ENCODE measurements at places on chromosomes 3 and 15.
A peak's percentile ranks its signal among the peaks of the same experiment; 100 is the strongest.

- DNase-seq = no peak
Observed at GRCh38 chr3:160081958-160082533, 93.4 kb downstream of the IL12A start.

GRCh38 chr3:51708216-51708845 is 1.5 kb downstream of the GRM2 start:
- DNase-seq = no peak

GRCh38 chr3:74267131-74267530 is 347.3 kb downstream of the CNTN3 start:
- no peak for DNase-seq

DNA sequence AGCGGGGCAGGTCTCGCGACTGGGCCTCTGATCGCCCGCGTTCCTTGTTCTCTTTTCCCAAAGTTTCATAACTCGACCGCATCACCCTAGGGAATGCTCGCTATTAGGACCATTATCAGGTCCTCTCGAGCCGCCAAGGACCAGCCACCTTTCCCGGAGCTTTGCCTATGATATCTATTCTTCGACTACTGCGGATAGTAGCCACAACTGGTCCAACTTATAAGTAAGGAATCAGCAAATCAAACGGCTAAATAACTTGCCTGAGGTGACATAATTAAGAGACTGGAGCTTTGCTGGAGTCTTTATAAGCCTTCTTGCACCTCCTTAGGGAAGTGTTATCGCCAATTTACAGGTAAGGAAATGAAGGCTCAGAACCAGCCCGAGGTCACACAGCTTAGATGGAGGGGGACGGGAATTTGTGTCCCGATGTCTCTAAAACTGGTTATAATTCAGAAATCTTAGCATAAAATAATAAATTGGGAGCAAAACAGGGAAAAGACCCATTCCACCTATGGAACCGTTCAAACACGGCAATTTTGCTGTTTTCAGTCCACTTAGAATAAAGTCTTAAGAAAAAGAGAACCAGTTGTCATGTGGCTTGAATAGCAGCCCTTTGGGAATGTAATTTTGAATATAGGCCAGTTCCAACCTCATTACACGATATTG is 479 bp upstream of the PLD1 start:
- no peak for DNase-seq

DNA sequence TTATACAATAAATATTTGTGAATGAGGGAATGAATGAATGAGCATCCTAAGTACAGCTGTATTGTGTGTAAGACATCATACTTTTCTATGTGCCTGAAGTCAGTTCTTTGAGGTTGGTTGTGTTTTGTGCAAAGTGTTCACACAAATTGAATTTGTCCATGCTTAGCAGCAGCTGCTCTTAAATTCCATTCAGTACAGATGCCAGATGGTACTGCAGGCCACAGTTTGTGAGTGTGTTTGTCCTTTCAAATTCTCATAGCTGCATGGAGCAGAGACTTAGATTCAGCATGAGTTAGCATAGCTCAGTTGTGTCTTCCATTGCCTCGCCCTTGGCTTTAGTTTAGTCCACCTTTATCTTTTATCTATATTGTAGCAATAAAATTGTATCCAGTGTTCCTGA is 3.8 kb upstream of the ZNF385D start:
- DNase-seq = no peak

- no peak for DNase-seq
Observed at GRCh38 chr3:27360113-27361078, 8.8 kb downstream of the NEK10 start.

DNA sequence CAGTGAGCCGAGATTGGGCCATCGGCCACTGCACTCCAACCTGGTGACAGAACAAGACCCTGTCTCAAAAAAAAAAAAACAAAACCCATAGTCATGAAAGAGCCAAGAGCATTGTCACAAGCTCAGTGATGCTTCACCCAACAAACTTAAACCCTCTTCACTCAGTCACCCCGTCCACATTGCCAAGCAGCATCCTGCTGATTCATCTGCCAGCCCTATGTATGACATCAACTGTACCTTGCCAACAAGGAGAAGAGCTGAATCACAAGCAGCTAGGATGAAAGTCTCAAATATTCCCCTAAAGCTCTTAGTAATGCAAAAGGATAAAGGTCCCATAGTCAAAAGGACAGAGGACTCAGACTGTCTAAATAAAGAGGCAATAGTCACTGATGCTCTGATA is 90.0 kb downstream of the ANO10 start:
- DNase-seq = no peak

- DNase-seq = no peak
Observed at GRCh38 chr3:173938159-173938558, 540.6 kb downstream of the NLGN1 start.

DNA sequence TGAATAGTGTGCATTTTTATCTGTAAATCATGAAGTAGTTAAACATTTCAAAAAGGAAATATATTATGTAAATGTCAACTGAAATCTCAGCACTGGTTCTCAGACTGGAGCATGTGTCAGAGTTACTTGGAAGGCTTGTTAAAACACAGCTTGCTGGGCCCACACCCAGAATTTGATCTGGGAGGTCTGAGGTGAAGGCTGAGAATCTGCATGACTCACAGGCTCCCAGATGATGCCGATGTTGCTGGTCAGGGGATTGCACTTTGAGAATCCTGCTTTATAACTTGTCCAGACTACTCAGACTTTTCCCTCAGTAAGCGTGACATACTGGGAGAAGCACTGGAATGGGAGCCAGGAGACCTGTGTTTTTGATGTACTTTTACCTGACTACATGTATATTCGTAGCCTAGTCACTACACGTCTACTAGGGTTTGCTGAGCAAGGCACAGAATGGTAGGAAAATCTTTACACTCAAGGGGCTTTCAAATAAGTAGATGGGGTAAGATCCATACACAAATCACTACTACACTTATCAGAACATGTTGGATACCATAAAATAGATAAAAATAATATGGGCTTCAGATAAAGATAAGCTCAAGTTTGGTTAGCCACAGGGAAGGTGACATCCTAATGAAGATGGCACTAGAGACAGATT is 77.1 kb upstream of the MEX3B start:
- no peak for DNase-seq

GRCh38 chr3:161649900-161650484 is 153.4 kb downstream of the OTOL1 start:
- DNase-seq = no peak

GRCh38 chr3:39190281-39191025 is 1.9 kb downstream of the XIRP1 start:
- DNase-seq = no peak

DNA sequence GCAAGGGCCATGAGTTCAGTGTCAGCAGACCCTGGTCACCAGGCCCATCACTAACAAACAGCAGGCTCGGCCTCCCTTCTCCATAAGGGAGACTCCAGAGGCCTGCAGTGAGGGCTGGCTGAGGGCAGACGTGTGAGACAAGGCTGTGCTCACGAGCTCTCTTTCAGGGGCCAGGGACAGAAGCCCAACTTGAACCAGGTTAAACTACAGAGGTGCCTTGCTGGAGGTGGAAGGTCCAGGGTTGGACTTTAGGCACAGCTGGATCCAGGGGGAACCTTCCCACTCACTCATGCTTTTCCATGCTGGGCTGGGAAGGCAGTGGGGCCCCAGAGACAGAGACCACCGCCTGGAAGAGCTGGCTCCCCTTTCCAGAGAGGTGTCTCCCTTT is 19.0 kb downstream of the CFAP100 start:
- DNase-seq = no peak

GRCh38 chr3:49165771-49166751 is at the start of gene CCDC71:
TSS of gene CCDC71 (minus strand) at chr3:49166331. CDS start at chr3:49164208, 2,123 bp downstream.
- peak; percentile 36 for DNase-seq

- DNase-seq = no peak
Observed at GRCh38 chr3:143951351-143951971, 20.2 kb upstream of the DIPK2A start.

- no peak for DNase-seq
Observed at GRCh38 chr3:170953229-170953628, 44.8 kb upstream of the EIF5A2 start.

GRCh38 chr3:159765030-159765859 is 223.4 kb upstream of the IL12A start:
- peak; percentile 15 for DNase-seq

DNA sequence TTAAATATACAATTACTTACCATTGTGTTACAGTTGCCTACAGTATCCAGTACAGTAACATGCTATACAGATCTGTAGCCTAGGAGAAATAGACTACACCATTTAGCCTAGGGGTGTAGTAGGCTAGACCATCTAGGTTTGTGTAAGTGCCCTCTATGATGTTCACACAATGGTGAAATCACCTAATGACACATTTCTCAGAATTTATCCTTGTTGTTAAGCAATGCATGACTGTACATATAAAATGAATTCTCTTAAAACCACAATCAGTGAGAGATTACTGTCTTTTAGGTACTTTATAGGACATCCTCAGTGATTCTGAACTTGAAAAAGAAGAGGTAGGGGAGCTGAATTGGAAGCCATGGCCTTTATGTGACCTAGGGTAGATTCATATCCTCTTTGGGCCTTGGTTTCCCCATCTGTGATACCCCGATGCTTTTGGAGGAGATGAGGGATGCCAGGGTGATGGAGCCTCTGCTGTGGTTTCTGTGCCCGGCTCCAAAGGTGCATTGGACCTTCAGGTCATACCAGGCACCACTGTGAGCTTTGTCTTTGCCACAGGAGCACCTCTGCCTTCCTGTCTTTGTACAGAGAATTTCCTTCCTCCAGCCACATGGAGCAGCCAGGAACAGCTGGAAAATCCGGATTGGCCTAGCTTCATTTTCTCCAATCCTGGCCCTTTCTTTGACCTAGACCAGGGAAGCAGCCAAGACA is 51.9 kb upstream of the FLNB start:
- no peak for DNase-seq

DNA sequence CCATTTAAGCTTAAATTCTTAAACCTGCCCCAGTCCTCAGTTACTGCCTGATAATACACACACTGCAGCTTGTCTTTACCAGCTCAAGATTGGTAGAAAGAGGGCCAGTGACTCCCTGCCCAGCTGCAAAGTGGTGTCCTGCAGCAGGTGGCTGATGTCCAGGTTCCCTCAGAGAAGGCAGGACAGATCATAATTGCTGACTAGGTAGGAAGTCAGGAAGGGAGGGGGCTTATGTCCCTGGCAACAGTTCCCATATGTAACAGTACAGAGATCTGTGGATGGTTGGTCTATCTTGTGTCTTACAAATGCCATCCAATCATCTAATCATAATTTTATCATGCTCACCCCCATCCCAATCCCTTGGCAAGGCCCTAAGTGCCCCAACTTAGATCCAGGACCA is 492.1 kb upstream of the PPP2R3A start:
- no peak for DNase-seq

- no peak for DNase-seq
Observed at GRCh38 chr15:45338417-45338816, 39.9 kb downstream of the GATM start.

DNA sequence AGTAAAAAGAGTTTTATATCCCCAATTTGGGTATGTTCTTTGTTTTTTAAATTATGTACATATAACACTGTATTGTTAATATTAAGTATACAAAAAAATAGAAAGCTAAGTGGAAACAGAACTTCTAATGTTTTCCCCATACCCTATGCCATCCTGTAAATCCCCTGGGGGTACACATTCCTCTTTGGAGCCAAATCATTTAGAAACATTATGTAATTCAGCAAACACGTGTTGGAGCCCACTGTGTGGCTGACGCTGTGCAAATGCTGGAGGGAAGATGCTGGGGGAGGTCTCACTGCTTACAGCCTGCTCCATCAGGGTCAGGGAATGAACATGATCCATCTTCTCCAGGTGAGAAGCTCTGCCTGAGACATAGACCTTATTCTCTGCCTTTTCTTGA is 52.8 kb downstream of the CRTC3 start:
- DNase-seq = no peak

- no peak for DNase-seq
Observed at GRCh38 chr3:86938416-86939105, 52.4 kb downstream of the VGLL3 start.

DNA sequence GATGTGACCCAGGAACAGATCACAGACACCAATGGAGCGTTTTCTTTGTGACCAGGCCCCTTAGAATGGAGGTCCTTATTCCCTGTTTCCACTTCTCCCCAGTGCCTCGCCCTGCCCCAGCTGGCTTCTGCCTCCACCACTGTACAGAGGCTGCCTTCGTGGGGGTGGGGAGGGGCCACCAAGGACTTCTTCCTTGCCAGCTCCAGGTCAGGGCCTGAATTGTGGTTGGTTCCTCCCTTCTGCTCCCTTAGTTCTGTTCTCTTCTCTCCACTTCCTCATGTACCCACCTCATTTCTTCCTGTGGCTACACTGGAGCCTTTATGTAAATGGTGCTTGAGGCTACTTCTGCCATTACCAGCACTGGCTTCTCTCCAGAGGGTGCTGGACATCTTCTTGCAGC is 16.4 kb downstream of the TGM4 start:
- no peak for DNase-seq

- DNase-seq = no peak
Observed at GRCh38 chr15:82921242-82921641, 31.3 kb downstream of the HOMER2 start.

DNA sequence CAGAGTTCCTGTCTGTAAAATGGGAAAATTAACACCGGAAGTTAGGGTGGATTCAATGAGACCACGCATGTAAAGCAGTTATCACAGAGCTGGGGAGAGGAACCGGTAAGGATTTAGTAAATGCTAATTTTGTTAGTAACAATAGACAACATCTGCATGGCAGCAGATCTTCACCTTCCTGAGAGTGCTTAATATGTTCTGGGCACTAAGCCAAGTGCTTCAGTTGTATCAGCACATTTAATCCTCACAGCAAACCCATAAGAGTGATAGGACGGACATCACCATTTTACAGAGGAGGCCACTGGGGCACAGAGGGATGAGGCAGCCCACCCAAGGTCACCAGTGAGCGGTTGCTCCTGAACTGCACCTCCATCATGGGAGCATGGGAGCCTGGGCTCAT is 189.4 kb downstream of the WNT5A start:
- DNase-seq = no peak

DNA sequence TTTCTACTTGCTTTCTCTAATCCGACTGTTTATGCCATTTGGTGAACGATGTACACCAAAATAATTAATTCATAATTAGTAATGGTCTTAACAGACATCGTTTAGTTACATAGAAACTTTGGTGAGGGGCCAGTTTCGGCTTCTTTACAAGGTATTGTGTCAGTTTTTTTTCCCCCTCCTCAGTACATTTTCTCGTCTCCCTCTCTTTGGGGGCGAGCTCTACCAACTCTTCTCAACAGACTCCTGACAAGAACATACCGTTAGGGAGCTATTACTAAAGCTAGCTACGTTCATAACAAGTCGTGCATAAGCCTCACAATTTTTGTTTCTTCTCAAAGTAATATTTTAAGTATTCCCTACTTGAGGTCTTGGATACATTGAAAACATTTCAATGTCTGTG is 1.4 kb downstream of the U2SURP start:
- DNase-seq = no peak

- DNase-seq = no peak
Observed at GRCh38 chr3:148757238-148758215, 59.8 kb downstream of the AGTR1 start.

- DNase-seq = no peak
Observed at GRCh38 chr15:55267401-55268175, 22.0 kb downstream of the RAB27A start.

DNA sequence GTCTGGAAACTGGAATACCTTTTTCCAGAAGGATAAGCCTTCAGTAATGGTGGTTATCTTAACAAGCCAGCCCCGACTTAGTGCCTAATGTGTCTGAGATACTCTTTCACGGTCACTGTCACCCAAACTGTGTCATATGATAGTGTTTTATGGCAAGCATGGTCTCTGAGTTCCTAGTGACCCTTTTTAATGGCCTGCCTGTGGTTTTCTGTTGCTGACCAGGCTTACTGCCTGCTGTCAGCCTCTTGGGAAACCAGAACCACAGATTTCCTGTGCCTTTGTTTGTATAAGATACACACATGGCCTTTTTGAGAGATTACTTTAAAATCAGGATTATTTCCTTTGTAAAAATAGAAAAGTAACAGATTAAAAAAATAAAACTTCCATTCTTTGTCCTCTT is 22.4 kb downstream of the HPS3 start:
- no peak for DNase-seq

Data from progenitor cell of endocrine pancreas (in vitro differentiated cells).